Lower leg skin (tissue), 4 donors: ENCODE measurements at places on chromosomes 3 and 15. TPM values are rescaled to one million over a fixed set of nuclear protein-coding genes. Genes with fewer than 3 reads are reported as not detected.

The CYP1A2 gene
- total RNA-seq = not detected

The NCK1 gene
- 57.0 TPM for total RNA-seq

The UROC1 gene
- not detected for total RNA-seq

The RTP1 gene
- total RNA-seq = not detected

The SLC28A2 gene
- total RNA-seq = not detected

The CPNE9 gene
- 0.62 TPM for total RNA-seq

The ARPP21 gene
- total RNA-seq = not detected

The SMCO1 gene
- total RNA-seq = not detected

The HAPLN3 gene
- total RNA-seq = 7.0 TPM

The ALPK3 gene
- total RNA-seq = 0.42 TPM

The RHCG gene
- 1.3 TPM for total RNA-seq

The GPR160 gene
- 6.3 TPM for total RNA-seq

The RPL14 gene
- total RNA-seq = 496 TPM

The IMPG2 gene
- not detected for total RNA-seq

DNA sequence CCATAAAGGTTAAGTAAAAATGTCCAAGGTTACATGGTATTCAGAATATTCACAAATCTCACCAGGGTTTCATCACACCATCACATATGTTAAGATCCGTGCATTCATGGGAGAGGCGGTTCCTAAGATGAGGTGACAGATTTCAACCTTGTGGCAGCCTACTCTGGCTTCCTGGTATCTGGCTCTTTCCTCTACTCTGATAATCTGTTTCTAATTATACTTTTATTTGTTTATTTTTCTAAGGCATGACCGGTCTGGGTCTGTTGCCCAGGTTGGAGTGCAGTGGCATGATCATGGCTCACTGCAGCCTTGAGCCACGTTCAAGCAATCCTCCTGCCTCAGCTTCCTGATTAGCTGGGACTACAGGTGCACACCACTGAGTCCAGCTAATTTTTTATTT is 34.4 kb downstream of the RAF1 start:
- DNase-seq = no peak

GRCh38 chr15:71093054-71094024 is 21.9 kb upstream of the THSD4 start:
- DNase-seq = no peak

DNA sequence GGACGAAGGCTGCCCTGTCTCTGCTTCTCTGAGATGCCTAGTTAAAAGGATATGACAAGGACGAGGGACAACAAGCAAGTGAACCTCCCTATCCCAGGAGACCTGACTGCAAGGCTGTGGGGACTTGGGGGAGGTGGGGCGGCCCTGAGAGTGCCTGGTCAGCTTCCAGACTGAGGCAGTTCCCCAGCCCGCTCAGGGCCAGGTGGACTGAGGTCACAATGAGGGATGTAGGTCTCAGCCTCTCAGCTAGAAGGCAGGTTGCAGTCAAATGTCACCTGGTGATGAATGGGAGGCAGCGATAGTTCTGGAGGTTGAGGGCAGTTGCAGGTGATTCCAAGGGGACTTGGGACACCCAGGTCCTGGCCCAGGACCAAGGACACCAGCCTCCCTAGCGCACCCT is 30.6 kb downstream of the TKT start:
- DNase-seq = no peak

DNA sequence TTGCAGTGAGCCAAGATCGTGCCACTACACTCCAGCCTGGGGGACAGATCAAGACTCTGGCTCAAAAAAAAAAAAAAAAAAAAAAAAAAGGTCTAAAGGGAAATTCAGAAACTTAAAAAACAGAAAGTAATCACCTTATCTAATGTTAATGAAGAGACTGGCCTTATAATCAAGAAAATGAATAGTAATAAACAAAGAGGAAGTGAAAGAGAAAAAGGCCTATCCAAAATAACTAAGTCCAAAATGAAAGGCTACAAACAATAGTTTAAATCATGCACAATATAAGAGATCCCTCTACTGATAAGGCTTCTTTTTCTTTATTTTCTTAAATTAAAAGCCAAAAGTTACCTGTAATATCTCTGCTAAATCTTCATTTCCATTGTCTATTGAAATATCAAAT is 37.1 kb upstream of the HDC start:
- no peak for DNase-seq

GRCh38 chr15:60026555-60026954 is 22.4 kb downstream of the FOXB1 start:
- no peak for DNase-seq

GRCh38 chr3:46857485-46858341 is 5.5 kb downstream of the MYL3 start:
- peak; percentile 75 for DNase-seq

DNA sequence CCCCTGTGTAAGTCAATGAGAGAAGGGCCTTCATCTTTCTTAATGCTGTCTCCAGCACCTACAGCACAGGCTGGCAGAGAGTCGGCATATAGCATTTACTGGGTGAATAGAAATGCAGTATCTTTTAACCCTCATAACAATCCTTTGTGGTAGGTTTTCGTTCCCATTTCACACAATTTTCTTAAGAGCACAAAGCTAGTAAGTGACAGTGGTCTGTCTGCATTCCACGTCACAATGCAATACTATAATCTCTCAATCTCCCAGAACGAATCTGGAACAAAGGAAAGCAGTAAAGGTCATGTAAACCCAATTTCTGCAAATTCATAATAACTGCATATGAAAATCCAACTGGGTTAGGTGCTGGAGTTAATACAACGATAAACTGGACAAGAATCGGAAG is 1.4 kb upstream of the ZFAND6 start:
- no peak for DNase-seq

DNA sequence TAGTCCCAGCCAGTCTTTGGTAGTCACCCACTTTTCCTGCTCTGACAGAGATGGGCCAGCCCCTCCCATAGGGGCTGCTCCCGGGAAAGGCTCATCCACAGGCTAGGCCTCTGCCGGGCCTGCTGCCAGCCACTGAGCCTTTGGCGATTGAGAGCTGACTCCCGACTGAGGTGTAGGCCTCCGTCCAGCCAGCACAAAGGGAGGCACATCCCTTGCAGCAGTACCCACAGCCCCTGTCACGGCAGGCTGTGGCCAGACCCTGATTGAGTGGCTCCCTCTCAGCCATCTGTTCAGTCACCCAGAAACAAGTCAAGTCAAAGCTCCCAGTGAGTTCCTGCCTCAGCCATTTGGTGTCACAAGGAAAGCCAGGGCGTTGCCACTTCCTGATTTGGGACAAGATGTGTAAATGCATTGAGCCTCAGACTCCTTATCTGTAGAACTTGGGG is 6.2 kb upstream of the PAK6 start:
- no peak for DNase-seq

GRCh38 chr15:70664494-70664893 is 98.9 kb downstream of the UACA start:
- no peak for DNase-seq

DNA sequence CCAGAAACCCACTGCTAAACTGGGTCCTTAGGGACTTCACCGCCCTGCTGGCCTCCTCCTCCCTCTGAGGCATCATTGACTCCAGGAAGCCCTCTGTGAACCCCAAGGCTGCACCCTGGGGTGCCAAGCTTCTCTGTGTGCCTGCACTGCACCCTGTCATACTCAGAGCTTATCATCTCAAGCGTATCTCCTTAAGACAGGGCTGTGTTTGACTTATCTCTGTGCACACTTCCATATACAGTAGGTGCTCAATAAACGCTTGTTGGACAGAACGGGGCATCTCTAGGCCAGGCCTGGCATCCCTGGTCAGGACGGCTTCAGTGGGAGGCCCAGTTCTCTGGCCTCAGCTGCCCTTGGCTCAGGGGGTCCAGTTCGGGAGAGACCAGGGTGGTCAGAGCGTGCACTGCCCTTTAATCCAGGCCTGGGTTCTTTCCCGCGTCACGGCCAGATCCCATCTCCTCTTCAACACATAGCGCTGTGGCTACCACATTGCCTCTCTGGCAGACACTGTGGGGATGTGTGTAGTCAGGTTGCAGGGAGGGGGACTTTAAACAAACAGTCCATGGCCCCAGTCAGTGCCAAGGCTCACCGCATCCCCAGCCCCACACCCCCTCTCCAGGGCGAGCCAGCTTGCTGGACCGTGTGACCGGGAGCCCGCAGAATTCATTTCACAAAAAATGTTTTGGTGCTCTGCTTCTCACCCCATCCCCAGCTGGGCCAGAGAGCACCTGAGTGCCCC is 33.4 kb downstream of the MAGEF1 start:
- DNase-seq = no peak

- DNase-seq = no peak
These were observed 5.0 kb downstream of the THBS1 start for GRCh38 chr15:39585871-39586301.

DNA sequence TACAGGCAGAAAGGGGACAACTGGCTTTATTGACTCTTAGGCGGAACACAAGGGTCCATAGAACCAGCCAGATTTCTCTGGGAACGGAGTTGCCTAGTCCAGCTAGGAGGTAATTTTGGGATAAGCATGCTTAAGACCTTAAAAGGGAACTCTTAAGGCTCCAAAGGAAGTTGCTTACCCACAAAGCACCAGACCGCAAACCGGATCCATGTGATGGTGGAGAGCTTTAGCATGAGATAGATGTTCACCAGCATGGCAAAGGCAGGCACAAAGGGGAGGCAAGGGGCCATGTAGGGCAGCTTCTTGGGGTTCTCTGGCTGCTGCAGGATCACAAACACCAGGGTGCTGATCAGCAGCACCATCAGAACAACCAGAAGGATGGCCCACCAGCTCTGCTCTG is 61.4 kb downstream of the CLDN11 start:
- DNase-seq = no peak

- DNase-seq = no peak
These were observed 116.3 kb downstream of the MAGI1 start for GRCh38 chr3:65922441-65922840.

DNA sequence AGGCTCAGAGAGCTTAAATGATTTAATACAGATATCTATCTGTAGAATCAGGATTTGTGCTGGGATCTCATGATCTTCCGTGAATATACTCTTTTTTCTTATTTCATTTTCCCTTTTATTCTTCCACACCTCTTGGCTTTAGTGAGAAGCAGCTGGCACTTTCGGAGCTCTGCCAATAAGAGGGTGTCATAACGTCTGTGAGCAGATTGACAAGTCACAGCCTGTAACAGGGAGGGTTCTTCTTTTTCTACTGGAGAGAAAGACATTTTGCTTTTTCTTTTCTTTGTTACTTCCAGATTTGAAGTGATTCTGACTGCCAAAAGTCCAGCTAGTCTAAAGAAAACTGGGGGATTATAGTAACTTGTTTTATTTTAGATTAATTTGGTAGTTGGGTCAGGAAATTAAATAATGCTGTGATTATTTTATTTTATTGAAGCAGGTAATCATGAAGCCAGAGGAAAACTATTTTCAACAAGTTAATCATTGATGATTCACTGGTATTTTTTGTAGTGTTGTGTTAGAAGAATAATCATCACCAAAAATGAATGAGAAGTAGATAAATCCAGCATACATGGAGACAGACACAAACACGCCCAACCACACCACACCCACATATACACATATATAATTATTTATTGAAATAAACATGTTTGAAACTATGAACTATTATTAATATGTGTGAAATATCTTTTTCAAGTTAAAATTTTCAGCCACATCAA is 69.8 kb downstream of the TNFAIP8L3 start:
- DNase-seq = peak; percentile 74

DNA sequence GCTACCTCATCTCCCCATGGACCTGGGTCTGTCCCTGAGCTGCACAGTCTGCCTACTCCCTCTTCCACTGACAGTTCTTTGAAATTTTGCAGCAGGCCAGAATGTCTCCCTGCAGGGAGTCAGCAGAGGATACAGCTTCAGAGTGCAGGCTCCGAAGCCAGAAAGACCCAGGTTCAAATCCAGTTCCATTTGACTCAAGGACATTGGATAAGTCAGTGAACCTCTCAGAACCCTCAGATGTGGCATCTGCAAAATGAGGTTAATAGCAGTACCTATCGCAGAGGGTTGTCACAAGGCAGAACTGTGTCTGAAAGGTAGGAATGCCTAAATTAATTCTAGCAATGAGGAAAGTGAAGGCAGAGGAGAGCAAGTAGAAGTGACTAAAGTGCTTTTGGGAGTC is 244.4 kb upstream of the TRIM42 start:
- no peak for DNase-seq

- no peak for DNase-seq
These were observed 112.7 kb downstream of the TNIK start for GRCh38 chr3:171347301-171348039.

GRCh38 chr15:70707686-70708300 is 55.6 kb downstream of the UACA start:
- DNase-seq = no peak

GRCh38 chr15:65576664-65577063 is 34.3 kb downstream of the INTS14 start:
- DNase-seq = no peak

DNA sequence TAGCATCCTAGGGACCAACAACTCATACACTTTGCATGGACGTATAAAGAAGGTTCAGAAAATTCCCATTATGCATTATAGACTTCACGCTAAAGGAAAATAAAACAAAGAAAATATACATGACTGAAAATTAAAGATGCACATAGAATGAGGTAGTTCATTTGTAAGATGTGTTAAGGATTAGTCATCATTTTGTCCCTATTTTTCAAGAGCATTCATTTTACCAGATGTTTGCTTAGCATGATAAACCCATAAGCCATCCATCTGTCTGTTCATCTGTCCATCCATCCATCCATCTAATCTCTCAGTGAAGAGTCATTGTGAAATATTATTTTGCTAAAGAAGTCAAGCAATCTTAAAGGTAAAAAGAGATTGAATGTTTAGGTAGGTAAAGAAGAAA is 80.3 kb downstream of the TFG start:
- no peak for DNase-seq

GRCh38 chr3:191397771-191398170 is 63.2 kb upstream of the PYDC2 start:
- no peak for DNase-seq

DNA sequence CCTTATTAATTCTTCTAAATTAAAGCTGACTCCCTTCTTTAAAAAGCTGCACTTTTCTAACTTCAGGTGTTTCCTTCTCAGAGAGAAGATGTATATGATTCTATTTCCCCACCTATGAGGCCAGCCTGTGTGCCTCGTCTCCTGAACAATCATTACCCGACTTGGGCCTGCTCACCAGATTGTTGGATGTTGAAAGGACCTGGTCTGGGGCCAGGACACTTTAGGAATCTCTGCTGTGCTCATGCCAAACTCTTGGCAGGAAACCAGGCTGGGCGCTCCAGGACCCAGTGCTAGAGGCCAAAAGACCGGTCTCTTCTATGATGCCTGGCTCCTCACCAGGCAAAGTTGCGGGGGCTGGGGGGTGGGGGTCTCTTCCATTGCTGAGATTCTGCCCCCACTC is 16.9 kb upstream of the LRRC31 start:
- peak; percentile 18 for DNase-seq

DNA sequence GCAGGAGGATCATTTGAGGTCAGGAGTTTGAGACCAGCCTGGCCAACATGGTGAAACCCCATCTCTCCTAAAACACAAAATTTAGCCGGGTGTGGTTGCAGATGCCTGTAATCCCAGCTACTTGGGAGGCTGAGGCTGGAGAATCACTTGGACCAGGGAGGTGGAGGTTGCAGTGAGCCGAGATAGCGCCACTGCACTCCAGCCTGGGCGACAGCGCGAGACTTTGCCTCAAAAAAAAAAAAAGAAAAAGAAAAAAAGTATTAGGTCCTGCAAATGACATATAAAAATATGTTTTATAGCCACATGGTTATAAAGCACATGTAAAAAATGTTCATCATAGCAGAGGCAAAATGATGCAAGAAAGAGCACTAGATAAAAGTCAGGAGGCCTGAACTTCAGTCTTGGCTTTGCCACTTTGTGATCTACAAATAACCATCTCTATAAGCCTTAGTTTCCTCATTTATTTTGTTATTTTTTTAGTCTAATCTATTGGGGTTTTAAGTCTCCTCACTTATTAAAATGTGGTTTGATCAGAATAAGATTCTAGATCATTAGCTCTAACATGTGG is 4.9 kb downstream of the SLC12A6 start:
- DNase-seq = no peak

- no peak for DNase-seq
These were observed 258.8 kb upstream of the SATB1 start for GRCh38 chr3:18683900-18684299.
